ENCODE measurements at places on chromosomes 4 and X. TPM values are rescaled to one million over a fixed set of nuclear protein-coding genes. Genes with fewer than 3 reads are reported as not detected.

GRCh38 chr4:105641845-105642244, 66.6 kb downstream of the INTS12 start:
- no peak for DNase-seq

GRCh38 chr4:72971572-72971971, 97.9 kb downstream of the COX18 start:
- DNase-seq, result no peak

- DNase-seq, result no peak
Observed at GRCh38 chrX:44971674-44972073, 98.7 kb downstream of the KDM6A start.

GRCh38 chr4:158621729-158622128, 50.0 kb downstream of the C4orf46 start:
- no peak for DNase-seq

DNA sequence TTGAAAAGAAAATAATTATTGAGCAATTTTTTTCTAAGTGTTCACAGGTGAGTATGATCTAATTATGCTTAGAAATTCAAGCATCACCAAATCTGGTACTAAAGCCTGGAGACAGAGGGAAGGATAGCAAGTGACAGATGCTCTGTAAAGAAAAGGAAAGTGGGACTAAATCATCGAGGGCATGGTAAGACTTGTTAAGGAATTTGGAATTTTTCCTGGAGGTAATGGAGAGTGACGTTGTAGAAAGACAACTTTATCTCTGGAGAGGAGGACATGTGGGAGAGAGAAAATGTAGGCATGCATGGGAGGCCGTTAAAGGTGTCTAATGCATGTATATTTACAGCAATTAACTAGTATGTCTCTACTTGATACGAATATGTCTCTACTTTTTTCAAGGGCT, 333.2 kb upstream of the ATOH1 start:
- DNase-seq, result no peak

DNA sequence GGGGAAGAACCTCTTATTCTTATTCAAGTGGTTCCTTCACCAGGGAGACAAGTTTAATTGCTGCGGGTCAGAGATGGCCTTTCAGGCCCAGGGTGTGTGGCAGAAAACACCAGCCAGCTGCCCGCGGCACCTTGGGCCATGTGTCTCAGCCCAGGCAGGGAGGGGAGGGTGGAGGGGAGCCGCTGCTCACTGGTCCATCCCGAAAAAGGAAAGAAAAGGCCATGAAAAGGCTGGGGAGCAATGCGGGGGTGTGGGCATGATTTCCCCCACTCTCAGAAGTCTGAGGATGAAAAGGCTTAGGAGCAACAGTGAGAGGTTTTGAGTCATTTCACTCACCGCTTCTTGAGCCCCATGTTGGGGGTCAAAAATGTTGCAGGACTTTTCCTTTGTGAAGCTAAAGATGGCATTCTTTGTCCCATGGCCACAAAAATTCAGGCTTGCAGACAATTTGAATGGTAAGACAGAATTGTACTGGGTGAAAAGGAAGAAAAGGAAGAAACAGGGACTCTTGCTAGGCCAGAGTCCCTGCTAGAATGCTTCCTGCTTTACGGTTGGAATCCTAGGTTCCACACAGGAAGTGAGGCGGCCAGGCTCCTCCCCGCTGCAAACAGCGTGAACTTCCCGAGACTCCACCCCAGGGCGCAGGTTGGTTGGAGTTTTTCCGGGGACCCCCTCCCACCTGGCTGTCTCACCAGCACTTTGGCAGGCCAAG, 17.4 kb upstream of the FAM47E start:
- DNase-seq, result no peak

DNA sequence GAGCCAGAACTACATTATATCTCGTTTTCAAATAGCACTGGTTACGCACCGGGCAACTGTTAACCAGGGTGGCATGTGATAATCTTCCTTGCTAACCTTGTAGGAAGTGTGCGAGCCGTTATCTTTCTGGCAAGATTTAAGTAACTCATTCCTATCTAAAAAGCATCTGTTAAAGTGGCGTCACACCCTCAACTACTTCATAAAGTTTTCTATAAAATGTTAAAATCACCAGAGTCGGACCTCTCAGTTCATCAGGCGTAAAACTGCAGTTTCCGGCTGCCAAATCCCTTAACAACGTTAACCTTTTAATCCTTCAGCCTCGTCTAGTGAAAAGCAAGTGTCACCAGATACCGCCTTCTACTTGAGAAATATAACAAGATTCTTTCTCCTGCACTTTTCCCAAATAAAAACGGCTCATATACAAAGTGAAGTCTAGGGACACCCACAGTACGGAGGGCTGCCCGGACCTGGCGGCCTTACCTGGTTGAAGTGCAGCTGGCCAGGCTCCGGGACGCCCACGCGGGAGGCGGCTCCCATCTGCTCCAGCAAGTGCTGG, 1.2 kb downstream of the SLC39A8 start:
- DNase-seq, result peak; percentile 42

DNA sequence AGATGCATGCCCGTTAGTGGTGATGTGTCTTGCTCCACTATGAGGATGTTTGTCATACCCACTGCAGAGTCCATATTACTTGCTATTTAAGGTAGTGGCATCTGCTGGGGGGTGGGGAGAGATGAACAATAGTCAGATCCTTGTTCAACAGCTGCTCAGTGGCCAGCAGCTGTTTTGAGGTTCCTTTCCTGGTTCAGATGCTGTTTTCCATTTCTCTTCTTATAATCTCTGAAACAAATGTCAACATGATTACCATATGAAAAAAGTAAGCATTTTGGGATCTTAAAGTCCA, 1567.9 kb upstream of the TENM3 start:
- DNase-seq, result no peak

NWD2 gene
- total RNA-seq, result 44.5 TPM

TMEM271 gene
- total RNA-seq, result 23.6 TPM

GYG2 gene
- 5.9 TPM for total RNA-seq
